Urinary bladder (tissue), 4 donors: ENCODE measurements at places on chromosomes 3 and 15.

DNA sequence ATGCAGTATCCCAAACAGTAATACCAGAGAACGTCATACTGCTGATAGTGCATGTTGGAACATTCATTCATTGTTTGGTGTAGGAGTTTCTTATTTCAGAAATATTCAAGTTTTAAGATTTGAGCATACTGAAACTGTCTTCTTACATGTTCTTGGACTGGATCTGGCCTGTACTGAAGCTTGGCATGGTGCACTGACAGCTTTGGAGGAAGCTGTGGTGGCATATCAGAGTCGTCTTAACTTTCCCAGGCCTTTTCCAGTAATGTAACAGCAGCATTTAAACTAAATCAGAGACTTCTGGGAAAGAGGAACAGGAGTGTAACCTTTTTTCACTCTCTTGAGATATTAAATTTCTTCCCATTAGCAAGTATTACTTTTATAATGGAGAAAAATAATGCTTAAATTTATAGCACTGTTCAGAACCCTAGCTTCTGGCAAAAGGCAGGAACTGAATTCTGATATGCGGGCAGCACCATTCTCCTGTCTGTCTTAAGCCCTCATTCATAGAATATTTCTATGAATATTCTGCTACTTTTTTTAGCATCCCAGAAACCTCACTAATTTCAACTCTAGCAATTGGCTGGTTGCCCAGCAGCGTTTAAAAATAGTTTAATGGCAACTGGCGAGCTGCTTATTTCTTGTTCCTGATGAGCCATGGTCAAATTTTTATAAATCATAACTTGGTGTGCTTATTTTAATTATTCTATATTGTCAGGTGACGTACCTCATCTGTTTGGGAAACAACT, 31.1 kb downstream of the DNAJC13 start:
- no peak for DNase-seq

GRCh38 chr3:11985866-11986265, 18.3 kb upstream of the SYN2 start:
- DNase-seq: no peak

- DNase-seq: no peak
Measured at GRCh38 chr3:140088513-140088912, 153.5 kb downstream of the CLSTN2 start.

DNA sequence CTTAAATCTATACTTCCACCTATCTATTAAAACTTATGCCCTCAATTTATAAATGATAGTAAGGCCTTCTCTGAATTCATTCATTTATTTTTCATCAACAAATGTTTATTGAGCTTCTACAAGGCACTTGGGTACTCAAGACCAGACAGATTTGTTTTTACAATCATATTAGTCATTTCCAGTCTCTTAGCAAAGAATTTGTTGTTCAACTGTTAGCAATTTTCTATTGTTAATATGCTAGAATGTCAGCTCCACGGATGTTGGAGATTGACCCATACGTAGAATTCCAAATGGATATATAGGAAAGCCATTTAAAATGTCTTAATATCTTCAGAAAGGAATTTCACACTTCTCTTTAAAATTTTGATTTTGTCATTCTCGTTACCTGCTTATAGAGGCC, 36.7 kb downstream of the ZBTB38 start:
- DNase-seq: no peak

- no peak for DNase-seq
Measured at GRCh38 chr3:143358793-143359491, 239.4 kb downstream of the CHST2 start.

DNA sequence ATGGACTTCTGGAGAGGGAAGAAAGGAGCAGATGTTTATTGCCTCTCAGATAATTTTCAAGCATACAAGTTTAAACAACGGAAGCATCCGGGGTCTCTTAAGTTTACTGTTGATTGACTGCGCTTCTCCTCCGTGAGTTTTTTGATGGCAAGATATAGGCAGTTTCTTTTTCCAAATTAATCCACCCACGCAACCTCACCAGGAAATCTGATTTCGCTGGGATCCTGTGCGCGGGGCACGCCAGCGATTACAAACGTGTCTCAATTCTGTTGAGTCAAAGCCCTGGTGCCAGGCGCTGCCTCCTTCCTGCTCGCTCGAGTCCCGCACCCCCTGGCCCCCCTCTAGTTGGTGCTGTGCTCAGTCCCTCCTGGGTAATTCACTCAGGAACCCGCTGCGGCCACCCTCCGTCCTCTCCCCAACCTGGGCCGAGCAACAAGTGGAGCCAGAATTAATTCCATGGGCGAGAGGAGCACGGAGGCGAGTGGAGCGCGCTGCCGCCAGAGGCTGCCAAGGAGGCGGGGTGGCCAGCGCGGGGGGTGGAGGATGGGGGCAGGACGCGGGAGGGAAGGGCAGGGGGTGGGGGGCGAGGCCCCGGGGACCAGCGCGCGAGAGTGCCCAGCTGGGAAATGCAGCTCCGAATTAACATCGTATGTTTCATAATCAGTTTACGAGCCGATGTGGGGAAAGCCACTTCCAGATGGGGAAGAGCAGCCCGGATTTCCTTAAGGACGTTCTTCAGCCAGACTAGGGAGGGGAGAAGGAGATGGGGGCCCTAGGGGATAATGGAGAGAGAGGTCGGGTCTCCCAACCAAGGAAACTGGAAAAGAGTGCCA, 6.0 kb downstream of the WNT5A start:
- no peak for DNase-seq

- no peak for DNase-seq
Measured at GRCh38 chr3:52388348-52388821, 56.5 kb downstream of the SEMA3G start.

DNA sequence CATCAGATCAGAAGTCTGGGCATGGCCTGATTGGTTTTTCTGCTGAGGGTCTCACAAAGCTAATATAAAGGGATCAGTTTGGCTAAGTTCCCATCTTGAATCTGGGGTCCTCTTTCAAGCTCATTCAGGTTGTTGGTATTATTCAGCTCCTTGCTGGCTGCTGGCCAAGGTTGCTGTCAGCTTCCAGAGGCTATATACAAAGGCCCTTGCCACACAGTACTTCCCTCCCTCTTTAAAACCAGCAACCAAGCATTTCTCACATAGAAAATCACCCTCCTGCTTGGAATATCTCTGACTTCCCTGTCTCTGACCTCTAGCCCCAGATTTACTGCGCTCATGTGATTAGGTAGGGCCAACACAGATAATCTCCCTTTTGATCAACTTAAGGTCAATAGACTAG, 442.9 kb downstream of the ERC2 start:
- no peak for DNase-seq

DNA sequence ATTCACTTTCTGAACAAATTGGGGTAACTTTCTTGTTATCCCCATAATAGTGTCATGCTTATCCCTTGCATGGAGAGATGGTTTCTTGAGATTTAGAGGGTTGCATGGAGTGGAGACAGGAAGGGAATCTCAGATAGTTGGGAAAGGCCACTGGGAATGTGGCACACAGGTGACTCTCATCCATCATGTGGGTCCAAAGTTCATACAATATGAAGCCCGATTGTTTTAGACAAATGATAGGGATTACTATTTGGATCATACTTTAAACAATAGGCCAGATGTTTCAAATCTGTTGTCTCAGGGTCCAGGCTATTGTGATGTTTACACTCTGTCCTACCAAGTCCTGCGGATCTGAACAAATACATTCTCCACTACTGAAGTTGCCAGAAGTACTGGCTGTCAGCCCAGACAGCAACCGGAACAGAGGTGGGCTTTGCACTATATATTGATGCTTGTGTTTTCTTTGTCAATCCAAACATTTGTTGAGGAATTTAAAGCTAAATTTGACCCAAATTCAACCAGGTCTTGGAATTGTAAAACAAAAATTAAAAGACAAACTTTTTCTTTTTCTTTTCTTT, 39.2 kb upstream of the NMNAT3 start:
- no peak for DNase-seq

DNA sequence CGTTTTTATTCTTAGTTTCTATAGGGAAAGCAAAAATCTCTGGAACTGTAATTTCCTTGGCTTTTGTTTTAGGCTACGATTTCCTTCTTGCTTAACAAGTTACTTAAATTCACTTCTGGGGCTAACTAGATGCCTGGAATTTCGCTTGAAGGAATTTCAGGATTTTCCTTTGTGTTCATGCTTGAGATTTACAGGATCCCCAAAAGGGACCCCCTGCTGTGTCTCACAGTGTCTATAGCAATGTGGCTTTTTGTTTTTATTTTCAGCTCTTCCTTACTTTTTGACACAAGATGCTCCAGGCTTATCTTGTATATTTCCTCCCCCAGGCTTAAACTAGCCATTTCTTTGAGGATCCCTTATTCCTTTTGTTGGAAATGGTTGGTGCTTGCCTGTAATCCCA, 95.5 kb upstream of the DPPA4 start:
- no peak for DNase-seq

- DNase-seq: no peak
Measured at GRCh38 chr3:66800941-66801545, 197.1 kb upstream of the KBTBD8 start.

DNA sequence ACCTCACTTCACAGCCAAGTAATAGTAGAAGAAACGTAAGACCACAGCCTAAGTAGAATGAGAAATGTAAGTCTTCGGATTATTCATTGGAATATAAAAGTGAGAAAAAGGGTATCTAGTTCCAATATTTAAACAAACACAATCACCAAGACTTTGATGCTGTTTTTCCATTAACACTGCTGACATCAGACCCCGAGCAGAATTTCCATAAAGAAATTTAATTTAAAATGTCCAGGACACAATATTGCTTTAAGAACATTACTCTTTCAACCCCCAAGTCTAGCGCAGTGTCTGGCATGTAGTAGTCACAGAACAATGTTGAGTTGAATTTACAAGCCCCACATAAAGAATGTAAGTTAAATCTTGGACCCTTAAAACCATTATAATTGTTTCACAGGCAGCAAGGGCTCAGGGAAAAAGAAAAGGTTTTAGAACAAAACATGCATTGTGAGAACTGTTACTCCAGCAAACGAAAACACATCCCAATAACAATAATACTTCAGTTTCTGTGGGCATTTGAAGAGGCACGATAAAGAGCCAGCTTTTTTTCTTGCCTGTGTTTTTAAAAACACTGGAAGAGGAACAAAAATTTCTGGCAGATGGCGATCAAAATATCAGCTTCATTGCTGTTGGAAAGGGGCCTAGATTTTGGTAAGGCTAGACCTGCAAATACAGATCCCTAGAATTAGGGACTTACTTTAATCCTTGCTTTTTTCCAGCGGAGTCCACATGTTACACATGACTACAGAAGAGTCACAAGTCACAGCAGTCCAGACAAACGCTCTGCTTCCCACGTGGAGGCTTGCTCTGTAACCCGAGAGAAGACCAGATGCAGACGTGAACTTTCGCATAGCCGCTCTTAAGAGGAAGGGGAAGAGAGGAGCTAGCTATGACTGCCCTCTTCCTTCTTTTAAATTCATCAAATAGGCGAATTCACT, 77.9 kb upstream of the IGSF10 start:
- no peak for DNase-seq

DNA sequence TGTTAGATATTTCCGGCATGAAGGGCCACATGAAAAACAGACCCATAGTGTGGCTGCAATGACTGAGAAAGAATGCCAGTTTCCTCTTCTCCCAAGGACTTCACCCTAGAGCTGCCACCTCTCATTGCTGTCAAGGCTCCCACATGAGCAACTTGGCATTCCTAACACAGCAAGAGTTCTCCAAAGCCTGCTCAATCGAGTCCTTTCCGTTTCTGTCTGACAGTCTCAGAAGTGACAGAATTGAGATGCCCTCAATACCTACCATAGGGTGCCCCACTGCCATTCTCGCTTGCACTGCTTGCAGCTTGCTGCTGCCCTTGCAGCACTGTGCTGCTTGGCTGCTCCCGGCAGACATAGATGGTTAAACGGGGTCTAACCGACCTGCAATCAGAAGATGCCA, 44.3 kb downstream of the UBP1 start:
- DNase-seq: no peak

DNA sequence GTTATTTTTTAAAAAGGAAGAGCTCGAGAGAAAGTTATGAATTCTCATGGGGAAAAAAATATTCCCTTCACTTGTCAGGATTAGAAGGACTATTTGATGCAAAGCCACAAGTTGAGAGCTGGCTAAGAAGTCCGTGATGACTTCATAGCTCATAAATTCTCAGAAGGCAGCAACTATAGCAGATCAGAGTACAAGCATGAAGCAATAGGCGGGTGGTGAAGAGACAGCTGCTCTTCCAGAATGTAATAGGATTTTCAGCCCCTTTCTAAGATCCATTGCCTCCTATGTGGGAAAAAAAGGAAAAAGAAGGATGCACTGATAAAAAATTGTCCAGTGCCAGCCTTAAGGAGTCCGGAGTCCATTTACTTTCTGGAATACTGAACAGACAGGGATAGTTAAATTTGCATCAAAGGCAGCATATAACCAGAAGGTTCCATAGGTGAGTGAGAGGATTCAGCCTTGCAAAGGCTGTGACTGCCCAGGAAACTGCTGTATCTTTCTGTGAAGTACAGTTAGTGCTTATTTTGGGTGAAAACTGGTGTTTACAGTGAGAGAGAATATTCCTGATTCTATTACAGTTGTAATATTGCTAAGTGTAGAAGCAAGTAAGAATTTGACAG, 929.5 kb upstream of the ALCAM start:
- peak; percentile 42 for DNase-seq

- no peak for DNase-seq
Measured at GRCh38 chr3:78724859-78725258, 1042.9 kb downstream of the ROBO1 start.

DNA sequence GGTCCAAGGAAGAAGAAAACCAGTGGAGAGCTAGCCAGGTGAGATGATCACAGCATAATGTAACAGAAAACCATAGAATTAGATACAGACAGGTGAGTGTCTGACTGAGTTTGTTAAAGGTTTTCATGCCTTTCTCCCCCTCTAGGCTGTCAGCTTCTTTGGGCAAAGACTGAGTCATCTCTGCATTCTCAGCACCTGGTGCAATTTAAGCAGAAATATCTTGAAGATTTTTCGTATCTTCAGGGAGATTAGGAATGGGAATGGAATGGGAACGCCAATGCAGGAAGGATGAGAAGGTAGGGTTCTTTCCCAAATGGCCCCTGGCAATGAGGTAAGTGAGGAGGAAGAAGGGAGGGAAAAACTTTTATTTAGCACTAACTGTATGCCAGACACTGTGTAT, 122.0 kb upstream of the SLC7A14 start:
- DNase-seq: no peak

- no peak for DNase-seq
Measured at GRCh38 chr3:125129512-125129997, 73.8 kb upstream of the HEG1 start.

- no peak for DNase-seq
Measured at GRCh38 chr3:111668326-111668725, 73.2 kb upstream of the ZBED2 start.

DNA sequence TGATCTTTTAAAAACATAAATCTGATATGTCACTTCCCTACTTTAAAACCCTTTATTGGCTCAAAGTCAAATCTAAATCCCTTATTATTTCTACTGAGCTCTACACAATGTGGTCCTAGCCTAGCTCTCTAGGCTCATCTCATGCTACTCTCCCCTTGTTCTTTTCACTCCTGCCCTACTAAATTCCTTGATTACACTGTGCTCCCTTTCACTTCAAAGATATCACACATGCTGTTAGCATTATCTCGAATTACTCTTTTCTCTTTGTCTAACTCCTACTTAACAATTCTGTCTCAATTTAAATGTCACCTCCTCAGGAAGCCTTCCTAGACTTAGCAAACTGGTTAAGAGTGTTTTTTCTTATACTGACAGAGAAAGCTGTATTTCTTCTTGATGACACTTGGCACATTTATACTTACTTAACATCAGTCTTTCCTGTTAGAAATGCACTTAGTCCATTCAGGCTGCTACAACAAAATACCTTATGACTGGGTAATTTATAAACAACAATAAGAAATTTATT, 102.0 kb downstream of the SCAPER start:
- DNase-seq: no peak

- no peak for DNase-seq
Measured at GRCh38 chr3:151798466-151798865, 15.4 kb upstream of the AADAC start.
